ENCODE measurements at places on chromosomes 1 and 21. TPM values are rescaled to one million over a fixed set of nuclear protein-coding genes. Genes with fewer than 3 reads are reported as not detected.

- ATAC-seq: no peak
Observed at GRCh38 chr1:69491416-69491815, 76.3 kb upstream of the LRRC7 start.

- ATAC-seq: no peak
Observed at GRCh38 chr1:12773438-12773837, at the start of gene PRAMEF12. TSS of gene PRAMEF12 (plus strand) at chr1:12773738. CDS start at chr1:12774868, 1,130 bp downstream.

DNA sequence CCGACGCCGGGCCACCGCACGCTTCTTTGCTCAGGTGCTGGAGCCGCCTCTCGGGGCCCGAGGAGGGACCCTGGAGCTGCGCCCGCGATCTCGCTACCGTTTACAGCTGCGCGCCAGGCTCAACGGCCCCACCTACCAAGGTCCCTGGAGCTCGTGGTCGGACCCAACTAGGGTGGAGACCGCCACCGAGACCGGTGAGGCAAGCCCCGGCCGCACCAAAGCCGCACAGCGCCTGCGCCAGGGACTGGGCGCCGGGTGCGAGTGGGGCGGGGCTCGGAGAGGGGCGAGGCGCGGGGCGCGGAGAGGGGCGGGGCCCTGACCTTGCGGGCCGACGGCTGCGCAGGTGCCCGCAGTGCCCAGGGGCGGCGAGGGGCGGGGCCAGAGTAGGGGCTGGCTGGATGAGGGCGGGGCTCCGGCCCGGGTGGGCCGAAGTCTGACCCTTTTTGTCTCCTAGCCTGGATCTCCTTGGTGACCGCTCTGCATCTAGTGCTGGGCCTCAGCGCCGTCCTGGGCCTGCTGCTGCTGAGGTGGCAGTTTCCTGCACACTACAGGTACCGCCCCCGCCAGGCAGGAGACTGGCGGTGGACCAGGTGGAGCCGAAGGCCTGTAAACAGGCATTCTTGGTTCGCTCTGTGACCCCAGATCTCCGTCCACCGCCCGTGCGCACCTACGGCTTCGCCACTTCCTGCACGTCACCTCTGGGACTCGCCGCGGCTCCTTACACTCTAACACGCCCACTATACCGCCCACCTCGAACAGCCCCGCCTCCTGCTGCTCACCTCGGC lies 9.8 kb upstream of the CDC20 start:
- peak; percentile 87 for ATAC-seq

- ATAC-seq: no peak
Observed at GRCh38 chr1:234372011-234372757, 1.1 kb upstream of the COA6 start.

DNA sequence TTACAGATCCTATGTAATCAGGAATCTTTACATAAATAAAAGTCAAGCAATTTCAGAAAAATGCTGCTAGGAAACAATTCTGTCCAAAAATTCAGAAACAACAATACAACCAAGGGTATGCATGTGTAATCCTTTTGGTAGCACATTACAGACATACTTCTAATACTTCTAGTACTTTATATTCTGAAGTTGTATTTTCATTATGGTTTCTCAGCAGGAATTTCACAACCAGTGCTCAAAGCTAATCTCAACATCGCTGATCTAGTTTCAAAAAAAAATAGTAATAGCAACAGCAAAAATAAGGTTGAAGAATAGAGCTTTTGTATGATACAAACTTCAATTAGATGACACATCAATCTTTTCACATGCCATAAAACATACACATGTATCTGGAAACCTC lies 545.2 kb downstream of the LTN1 start:
- ATAC-seq: no peak

DNA sequence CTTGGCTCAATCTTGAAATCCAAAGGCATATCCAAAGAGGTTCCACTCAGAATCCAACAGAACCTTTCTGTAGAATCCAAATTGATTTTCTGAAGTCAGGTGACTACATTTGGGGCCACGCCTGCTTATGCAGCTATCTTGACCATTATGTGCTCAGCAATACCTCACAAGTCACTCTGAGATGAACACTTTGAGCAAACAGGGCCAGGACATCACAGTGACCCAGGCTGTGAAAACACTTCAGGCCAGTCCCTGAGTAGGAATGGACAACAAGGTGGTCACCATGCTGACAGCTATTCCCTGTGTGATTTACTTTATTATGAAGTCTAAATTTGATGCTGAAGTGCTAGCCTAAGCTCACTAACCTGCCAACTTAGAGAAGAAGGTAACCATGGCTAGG lies at the start of gene AKNAD1:
AKNAD1 (minus strand) TSS at position 101 of the 400 bp plus-strand sequence. CDS start 4,430 bp downstream, outside the sequence.
- no peak for ATAC-seq

- ATAC-seq: no peak
Observed at GRCh38 chr1:27513528-27513927, 23.6 kb upstream of the WASF2 start.

- ATAC-seq: no peak
Observed at GRCh38 chr1:16014509-16015482, 3.0 kb downstream of the HSPB7 start.

- peak; percentile 42 for ATAC-seq
Observed at GRCh38 chr1:151838222-151839081, 1.2 kb downstream of the C2CD4D start.

GRCh38 chr21:38544661-38545060 lies 46.4 kb upstream of the ERG start:
- no peak for ATAC-seq

DNA sequence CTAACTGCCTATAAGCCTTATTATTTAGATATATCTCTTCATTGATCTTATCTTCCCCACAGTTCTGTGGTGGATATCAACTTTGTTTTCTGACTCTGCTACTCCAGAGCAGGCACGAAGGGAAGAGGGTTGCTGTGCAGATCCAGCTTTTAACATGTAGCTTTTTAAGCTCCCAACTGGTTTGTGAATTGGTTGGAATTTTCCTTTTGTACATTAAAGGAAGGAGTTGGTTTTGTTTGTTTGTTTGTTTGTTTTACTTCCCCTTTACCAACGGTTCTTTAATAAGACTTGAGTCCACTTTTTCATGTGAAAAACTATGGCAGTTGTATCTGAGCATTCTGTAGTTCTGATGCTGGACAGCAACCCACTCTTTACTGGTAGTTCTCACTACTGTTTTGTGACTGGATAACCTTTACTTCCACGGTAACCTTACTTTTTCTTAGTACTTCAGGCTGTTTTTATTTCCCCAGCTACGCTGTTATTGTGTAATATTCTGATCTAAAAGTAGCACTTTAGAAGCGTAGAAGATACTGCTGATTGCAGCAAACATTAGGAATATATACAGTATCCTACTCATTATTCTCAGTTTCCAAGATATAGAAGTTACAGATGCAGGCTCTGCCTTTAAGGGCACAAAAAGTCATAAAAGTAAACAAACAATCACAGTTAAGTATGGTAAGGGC lies 1.6 kb downstream of the GNPAT start:
- no peak for ATAC-seq

GRCh38 chr1:76106251-76106650 lies 31.7 kb downstream of the ST6GALNAC3 start:
- no peak for ATAC-seq

DNA sequence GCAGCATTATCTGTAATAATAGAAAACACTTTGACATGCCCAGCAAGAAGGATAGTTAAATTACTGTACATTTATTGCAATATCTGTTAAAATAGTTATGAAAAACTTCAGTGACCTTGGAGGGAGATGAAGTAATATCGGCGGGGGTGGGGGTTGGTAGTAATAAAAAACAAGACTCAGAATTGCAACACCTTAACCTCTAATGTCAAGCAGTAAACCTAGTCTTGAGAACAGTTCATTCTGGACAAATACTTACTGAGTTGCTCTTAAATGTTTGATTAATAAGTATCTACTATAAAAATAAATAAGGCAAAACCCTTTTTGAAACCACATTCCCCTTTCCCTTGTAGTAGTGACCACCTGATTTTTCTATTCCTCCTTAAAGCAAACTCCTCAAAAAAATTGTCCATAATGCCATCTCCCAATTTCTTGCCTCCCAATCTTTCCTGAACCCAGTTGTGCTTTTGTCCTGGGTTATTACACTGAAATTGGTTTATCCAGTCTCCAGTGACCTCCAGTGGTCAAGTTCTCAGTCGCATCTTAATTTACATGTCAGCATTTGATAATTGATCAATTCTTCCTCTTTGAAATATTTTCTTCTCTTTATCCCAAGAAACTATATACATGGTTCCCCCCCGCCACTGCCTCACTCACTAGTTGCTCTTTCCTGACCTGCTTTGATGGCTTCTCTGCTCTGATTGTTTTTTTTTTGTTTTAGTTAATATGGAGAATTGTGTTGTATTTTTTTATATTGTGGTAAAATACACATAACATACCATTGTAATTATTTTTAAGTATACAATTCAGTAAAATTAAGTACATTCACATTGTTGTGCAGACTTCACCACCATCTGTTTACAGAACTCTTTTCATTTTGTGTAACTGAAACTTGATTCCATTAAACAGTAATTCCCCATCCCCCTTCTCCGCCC lies 36.8 kb downstream of the RAP1A start:
- ATAC-seq: peak; percentile 88

- ATAC-seq: no peak
Observed at GRCh38 chr1:2343023-2343935, 48.1 kb downstream of the MORN1 start.

- ATAC-seq: no peak
Observed at GRCh38 chr1:26419494-26419893, 8.9 kb downstream of the LIN28A start.

DNA sequence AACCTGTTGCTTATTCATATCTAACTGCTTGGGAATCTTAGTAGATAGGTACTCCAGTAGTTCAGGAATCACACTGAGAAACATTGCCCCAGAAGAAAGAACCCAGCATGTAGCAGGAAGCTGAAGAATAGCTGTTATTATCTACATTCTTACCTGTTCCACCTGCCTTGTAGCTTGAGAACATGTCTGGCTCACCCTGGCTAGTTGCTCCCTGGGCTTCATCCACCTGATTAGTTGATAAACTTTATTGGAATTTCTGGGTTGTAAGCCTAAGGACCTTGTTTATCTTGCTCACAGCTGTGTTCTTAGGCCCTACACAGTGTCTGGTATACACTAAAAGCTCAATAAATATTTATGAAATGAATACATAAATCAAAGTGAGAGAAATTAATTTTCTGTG lies 106.3 kb upstream of the DMRTA2 start:
- ATAC-seq: no peak

GRCh38 chr1:81730881-81731280 lies 69.9 kb upstream of the ADGRL2 start:
- no peak for ATAC-seq

GRCh38 chr1:58779059-58779754 lies 4.6 kb downstream of the JUN start:
- no peak for ATAC-seq

DNA sequence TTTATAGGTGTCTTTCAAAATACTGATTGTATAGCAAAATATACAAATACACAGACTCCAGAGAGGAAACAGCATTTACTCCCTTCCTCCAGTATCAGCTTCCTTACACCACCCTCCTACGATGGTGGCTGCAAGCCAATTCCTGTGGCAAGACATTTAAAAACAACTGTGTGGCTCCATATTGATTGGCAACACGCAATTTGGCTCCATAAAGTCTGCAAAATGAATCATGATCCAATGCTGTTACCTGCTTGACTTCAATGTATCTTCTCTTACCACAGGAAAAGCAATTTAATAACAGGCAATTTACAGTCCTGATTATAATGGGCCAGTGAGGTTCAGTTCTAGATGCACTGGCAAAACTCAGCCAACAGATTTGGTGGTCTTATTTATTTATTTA lies 19.7 kb upstream of the ATP6V1G3 start:
- ATAC-seq: no peak

GRCh38 chr1:179303200-179303785 lies 9.7 kb downstream of the SOAT1 start:
- no peak for ATAC-seq

- ATAC-seq: no peak
Observed at GRCh38 chr1:231124746-231125145, 37.1 kb upstream of the TRIM67 start.

GRCh38 chr1:163477276-163477830 lies 155.6 kb downstream of the NUF2 start:
- no peak for ATAC-seq

DNA sequence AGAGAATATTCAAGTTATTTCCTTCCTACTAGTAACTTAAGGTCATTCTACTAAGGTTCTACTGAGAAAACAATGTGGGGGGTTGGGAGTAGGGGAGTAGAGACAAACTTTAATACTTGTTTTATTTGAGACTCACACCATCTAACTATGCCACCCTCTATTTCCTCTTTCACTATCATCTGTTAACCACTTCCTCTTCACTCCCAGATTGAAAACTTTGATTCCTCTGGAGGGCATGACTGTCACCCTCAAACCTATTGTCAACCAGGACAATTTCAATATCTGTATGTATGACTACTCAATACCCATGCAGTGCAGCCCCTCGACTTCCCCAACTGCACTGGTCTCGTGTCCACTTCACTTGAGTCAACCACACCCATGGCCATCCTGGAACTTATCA lies 165.6 kb upstream of the POGK start:
- ATAC-seq: no peak

GRCh38 chr1:229578168-229579058 lies 19.9 kb upstream of the ABCB10 start:
- ATAC-seq: no peak

DNA sequence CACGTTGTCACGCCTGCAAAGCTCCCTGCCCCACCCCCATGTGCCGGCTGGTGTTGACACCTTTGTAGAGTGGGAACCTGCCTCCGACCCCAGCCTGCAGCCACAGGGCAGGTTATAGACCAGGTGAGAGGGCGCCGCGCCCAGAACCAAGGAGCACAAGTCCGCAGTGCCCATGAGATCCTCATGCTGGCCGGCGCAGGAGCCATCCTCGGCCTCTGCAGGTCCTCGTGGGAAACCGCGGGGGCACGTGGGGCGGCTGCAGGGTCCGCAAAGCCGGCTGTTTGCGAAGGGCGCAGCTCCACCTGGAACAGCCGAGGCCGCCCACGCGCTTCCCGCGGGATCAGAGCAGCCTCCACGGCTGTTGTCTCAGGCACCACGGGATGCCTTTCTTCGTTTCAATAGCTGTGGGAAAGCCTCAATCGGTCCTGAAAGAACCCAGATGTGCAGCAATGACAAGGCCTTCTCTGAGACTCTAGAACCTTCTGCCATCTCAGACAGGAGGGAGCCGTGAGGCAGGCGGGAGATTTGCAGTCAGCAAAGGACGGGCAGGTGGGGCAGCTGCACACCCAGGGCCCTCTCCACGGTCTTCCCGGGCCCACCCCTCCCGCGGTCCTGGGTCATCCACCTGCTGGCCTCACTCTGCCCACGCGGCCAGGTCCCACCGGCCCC lies 29.9 kb downstream of the POFUT2 start:
- no peak for ATAC-seq

Gene SCAF4
- 10.7 TPM for total RNA-seq

Gene FCRL2
- total RNA-seq: 0.27 TPM

Gene LCK
- total RNA-seq: 1.6 TPM

Gene DNAH14
- 16.3 TPM for total RNA-seq

Gene TAL1
- total RNA-seq: 3.0 TPM

Gene PCSK9
- 0.23 TPM for total RNA-seq

Gene CRNN
- 5.8 TPM for total RNA-seq

Gene HSPB7
- total RNA-seq: 143 TPM

Gene TEX38
- not detected for total RNA-seq
